ENCODE measurements at places on chromosomes 4 and X.

- DNase-seq: no peak
Observed at GRCh38 chr4:124090021-124090420, 622.5 kb downstream of the ANKRD50 start.

DNA sequence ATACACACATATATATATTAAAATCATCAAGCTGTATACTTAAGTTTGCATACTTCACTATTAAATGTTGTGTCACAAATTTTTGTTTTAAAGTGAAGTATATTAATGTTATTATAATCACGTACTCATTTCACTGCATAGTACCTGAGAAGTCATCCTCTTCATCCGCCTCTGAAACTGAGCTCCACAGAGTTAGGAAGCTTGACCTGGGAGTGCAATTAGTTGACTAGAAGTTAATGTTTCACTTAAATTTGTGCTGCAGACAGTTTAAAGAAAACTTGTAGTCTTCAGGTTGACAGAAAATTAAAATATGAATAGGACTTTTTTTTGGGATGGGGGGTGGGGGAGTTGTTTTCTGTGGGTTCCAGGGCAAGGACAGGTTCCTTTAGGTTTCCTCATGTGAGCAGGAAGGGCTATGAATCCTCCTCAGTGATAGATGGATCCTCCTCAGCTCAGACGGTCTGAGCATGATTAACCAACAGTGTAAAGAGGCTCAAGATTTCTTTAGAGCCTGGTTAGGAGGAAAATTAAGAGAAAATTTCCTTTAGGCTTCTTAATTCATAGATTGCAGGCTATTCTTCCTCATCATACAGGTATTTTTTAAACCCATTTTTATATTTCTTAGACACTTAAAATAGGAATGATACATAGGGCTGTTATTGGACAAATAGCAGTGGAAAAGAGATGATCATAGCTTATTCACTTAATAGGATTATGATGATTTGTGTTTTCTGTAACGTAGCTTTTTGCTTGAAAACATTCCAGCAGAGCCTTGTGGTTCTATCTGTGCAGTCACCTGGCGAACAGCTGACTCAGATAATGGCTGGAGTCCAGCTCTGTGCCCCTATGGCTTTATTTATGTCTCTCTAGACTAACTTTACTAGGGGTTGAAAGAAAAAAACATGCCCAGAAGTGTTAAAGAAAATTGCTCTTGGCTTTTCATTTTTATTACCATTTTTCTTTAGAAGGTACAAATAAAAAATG lies 102.7 kb downstream of the SLC4A4 start:
- no peak for DNase-seq

DNA sequence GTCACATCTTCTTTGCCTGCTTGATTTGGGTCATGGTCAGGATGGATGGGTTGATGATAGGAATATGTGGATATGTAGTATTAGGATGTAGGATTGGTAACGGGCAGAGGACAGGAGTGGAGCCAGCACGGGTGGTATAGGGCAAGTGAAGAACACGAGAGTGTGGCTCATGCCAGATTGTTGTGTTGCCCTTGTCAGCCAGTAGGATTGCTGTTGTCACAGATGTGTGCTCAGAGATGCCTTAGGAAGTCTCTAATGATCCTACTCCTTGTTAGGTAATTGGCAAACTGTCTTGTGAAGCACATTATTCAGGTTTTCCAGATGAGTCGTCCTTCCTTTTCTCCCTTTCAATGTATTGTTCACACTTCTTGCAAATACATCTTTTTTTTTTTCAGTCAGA lies 5.5 kb downstream of the ATP10D start:
- DNase-seq: no peak

- DNase-seq: no peak
Observed at GRCh38 chrX:145751943-145752342, 65.7 kb upstream of the SLITRK2 start.

DNA sequence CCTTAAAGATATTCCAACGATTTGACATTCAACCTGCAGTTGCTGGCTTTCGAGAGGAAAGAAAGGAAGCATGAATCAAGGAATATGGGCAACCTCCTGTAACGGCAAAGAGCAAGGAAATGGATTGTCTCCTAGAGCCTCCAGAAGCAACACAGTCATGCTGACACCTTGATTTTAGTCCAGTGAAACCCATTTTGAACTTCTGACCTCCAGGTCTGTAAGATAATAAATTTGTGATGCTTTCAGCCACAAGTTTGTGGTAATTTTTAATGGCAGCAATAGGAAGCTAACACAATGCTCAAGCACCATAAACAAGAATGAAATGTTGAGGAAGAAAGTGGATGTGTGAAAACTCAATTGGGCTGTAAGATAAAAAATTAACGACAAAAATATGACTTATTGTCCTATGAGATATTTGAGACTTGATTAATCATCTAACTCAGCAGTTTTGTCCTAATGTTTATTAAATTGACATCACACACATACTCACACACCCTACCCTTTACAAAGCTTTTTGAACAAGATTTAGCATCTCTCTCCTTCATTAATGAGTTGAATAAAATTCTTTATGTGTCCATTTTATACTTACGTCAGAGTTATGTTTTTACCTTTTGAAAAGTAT lies 857.2 kb upstream of the INTU start:
- no peak for DNase-seq

DNA sequence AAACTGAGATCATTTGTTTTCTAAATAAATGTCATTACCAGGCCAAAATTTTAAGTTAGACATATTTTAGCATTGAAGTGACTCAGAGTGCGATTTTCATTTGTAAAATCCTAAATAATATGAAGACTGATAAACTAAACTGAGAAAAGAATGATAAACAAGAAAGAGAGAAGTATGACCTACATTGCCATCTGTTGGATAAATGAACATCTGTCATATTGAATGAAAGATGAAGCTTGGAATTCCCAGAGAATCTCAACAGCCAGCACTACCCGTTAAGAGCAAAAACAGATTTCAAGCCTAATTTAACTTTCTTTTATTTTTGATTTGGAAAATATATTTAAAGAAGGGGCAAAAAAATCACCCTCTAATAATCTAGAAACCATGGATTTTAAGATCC lies 591.0 kb upstream of the ATOH1 start:
- DNase-seq: no peak

DNA sequence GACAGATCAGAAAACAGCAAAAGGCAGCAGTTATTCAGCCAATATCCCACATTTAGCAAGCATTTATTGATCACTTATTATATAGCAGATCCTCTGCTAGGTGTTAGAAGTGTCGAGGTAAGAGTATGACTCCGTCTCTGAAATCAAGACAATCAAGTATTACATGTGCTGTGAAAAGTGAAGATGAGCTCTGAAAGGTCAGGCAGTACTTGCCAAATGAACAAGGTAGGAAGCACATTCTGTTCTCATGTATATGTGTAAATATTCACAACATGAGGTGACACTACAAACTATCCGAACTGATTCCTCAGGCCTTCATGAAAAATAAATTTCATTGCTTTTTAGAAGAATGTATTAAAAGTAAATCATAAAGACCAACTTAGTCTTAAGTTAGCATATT lies 15.3 kb downstream of the ATP1B4 start:
- no peak for DNase-seq

DNA sequence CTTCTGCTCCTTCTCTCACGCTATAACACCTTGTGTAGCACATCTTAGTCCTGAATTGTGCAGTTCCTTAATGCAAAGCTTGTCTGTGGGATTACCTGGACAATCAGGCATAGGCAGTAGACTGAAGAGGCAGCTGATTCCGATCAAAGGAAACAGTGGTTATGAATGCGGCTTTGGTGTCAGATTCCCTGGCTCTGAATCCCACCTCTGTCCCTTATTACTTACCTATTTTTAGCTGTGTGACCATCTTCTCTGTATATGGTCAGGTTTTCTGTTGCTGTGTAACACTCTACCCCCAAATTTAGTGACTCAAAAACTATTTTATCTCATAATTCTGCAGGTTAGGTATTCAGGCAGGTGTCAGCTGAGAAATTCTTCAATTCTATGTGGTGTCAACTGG lies 3.2 kb downstream of the ZBTB49 start:
- DNase-seq: no peak

DNA sequence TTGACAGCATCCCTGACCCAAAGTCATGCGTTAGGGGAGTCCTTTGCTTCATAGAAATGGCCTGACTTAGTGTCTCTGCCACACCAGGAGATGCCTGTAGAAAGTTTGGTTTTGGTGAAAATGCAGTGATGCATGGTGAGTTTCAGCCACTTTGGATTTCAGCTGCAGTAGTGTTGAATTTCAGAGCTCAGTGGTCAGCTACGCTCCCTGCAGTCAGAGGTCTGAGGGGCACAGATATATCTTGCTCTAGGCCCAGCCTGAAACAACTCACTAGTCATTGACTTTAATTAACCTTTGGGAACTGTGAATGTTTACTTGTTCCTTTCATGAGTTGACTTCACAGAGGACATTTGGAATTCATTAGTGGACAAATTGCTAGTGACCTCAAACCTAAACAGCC lies 17.5 kb downstream of the RBMX2 start:
- no peak for DNase-seq

DNA sequence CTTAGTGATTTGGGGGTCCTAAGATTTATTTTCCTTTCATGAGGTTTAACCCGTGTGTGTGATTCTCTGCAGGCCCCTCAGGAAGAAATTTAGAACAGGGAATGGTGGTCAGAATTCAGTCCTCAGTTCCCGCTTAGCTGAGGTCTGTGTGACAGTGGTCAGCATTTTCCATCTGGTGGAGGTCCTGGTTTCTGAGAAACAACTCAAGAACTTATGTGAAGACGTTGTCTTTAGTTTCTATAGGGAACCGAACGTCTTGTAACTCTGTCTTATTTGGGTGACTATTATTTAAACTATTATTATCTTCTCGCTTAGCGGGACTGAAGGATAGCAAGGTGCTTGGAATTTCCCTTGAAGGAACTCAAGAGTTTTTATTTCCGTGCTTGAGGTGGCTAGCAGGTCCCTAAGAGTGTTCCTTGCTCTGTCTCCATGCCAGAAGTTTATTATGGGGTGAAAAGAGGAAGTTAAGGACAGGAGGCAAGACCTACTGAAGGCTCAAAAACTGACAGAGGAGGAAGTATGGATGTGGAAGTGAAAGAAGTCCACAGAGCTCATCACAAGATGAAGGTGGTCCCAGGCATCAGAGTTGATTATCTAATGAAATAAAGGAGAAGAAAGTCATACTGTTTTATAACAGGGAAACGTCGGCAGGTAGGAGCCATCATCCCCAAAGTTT lies 9.4 kb downstream of the MGST2 start:
- DNase-seq: no peak

DNA sequence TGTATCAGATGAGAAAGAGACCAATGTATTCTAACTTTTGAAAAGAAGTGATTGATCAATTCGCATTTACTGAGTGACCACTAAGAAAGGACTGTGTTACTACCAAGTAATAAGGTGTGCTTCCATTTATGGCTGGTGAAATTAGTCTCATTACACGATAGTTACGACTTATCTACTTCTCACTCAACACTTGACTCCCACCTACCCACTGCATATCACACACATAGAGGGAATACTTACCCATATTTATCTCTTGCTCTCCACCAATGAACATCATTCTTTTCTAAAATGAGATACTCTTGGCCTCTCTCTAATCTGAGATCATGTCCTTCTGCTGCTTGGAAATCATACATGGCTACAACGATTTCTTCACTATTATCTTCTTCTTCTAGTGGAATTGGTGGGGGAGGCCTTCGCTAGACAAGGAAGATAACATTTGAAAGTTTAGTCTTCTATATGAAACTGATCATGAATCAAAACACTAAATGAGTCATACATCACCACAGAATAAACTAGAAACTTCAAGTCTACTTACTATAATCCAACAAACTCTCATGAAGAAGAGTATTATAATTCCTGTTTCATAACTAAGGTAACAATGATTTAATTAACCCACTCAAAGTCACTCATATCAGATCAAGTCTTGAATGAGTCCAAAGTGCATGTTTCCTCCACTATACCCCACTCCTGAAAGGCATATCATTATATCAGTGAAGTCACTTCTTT lies 33.7 kb upstream of the TXK start:
- DNase-seq: no peak

DNA sequence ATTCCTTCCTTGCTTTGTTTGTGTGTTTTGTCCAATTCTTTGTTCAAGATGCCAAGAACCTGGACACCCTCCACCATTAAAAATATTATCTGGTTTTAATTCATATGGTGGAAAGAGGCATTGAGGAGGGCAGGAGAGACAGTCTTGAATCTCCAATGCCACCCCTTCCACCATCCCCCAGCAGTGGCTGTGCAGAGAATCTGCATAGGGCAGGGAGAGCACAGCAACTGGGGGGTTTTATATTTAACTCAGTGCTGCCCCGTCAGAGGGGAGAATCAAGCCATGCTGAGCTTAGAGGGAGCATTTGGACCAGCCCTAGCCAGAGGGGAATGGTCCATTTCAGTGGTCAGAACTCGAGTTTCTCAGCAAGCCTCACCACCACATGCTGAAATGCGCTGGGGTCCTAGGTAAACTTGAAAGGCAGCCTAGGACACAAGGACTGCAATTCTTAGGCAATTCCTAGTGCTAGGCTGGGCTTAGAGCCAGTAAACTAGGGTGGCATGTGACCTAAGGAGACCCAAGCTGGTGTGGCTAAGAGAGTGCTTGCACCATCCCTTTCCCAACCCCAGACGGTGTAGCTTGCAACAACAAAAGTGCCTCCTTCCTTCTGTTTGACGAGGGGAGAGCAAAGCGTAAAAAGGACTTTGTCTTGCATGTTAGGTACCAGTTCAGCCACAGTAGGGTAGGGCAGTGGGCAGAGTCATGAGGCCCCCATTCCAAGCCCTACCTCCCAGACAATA lies 34.2 kb downstream of the CCDC158 start:
- no peak for DNase-seq

DNA sequence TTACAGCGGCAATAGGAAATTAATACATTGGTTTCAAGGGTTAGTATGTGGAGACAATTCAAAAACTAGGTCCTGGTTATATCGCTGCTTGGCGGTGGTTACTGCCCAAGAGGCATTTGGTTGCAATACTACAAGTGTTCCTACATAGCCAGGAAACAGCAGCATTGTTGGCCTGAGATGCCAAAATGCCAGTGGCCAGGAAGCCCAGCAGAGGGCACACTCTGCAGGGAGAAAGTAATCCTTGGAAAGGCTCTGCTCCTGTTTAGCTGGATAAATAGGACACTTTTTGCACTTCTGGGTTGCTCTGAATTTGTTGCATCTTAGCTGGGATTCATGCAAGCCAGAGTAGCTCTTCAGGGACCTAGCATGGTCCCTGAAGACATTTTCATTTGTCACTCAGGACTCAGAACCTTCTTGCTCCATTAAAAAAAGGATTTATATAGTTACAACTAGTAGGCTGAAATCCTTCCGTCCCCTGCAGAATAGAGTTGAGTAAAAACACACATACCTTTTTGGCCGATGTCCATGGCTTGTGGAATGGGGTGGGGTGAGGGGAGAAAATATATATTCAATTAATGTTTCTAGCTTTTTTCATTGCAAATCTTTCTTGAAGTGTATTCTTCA lies 8.1 kb upstream of the GPR119 start:
- no peak for DNase-seq

- DNase-seq: no peak
Observed at GRCh38 chr4:1048773-1049590, 37.6 kb downstream of the FGFRL1 start.

Data from stimulated activated CD4-positive, alpha-beta T cell treated with anti-CD3 and anti-CD28 coated beads, Interleukin-1b, Interleukin-23, amount 100 ng/mL, for 4 hours (primary cell).